ENCODE measurements at places on chromosomes 12 and 14.

DNA sequence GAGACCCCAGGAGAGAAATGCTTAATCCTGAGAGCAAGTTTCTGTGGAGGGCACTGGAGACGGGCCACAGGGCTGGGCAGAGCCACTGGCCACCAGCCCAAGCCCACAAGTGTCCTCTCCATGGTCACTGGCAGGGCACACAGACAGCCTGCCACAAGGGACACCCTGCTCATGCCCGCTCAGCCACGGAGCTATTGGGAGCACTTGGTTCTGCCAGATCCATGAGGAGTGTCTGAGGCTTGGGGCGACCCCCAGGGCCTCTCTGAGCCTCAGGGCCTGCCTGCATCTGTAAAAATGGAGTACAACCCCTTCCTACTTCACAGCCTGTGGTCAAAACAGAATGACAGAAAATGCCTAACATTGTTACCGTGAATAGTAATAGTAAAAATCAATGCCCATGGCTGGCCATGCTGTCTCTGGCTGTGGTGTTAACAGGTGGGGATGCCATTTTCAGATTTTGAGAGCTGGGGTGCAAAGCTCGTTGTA, 3.2 kb downstream of the PGF start:
- DNase-seq, result no peak

GRCh38 chr14:31942166-31942841, 134.8 kb upstream of the ARHGAP5 start:
- DNase-seq, result no peak

DNA sequence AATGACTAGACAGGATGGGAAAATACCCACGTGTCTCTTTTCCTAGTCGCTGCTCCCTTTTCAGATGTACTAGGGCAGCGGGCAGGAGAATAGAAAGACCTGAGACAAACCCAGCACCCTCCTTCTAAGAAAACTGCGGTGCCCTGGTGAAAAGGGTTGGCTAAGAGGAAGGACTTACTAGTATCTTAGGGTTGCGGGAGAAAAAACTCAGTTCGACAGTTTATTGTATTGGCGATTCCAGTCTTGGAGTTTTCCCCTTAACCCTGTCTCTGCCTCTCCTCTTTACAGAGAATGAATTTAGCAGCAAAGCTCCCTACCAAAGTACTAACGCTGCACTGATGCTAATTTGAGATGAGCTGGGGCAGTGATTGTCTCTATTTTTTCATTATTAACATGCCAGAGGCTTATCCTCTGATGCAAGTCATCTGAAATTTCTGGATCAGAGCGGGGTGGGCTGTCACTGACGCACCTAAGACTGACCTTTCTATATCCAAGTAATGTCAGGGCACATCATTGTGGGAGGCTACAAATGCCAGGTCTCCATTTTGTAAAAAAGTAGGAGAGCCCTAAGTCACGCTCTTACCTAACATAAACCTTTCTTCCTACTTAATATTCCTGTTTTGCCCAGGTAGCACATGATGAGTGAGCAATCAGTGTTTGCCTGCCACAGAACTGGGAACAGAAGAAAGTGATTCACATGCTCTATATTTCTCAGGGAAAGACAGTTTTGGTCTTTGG, 916 bp upstream of the PAWR start:
- DNase-seq, result peak; percentile 45

DNA sequence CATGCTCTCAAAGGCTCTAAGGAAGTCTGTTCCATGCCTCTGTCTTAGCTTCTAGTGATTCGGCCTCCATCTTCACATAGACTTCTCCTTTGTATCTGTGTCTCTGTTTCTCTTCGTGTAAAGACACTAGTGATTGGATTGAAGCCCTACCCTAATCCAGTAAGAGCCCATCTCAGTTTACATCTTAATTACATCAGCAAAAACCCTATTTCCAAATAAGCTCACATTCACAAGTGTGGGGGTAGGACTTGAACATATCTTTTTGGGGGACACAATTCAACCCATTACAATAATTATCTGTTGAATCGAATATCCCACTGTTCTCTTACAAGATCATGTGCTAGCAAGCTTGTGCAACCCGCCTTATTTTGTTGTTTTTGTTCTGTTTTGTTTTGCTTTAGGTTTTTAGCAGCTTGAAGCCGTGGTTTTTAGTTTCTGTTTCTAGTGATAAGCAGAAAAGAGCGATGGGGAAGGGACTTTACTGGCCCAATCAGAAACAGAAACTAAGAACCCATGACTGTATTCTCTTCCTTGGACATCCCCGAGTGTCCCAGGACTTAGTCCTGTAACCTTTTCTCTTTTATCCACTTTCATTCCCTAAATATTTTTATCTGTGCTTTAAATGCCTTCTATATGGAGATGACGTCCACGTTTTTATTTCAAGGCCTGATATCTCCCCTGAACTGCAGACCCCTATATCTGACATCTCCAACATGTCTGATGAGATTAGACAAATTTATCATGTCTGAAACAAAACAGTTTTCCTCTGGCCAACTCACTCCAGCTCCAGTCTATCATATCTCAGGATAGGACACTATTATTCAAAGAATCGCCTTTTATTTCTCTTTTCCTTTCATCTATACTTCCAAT, 353.0 kb downstream of the CCDC91 start:
- DNase-seq, result no peak

GRCh38 chr14:83300476-83301064, 1766.9 kb upstream of the SEL1L start:
- DNase-seq, result peak; percentile 21

GRCh38 chr14:75162631-75163030, 13.8 kb downstream of the TMED10 start:
- no peak for DNase-seq

GRCh38 chr14:69281450-69282169, 21.7 kb downstream of the GALNT16 start:
- no peak for DNase-seq

- DNase-seq, result no peak
Measured at GRCh38 chr14:31926123-31926522, 151.0 kb upstream of the ARHGAP5 start.

DNA sequence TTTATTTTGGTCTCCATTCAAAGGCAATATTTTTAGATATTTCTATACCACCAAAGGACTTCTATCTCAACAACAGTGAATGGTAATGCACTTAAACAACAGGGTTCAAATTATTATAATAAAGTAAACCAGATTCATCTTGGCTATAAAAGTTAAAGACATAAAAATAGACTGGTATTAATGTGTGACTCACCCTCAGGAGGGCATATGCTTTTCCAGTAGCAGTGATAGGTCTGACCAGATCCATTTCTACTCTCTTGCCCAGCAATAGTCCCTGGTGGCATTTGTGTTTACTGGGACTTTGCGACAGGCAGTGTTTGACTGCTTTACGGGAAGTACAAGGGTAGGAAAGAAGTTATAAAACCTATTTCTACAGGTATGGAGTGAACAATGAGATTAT, 353.2 kb upstream of the ATP2B1 start:
- peak; percentile 16 for DNase-seq

DNA sequence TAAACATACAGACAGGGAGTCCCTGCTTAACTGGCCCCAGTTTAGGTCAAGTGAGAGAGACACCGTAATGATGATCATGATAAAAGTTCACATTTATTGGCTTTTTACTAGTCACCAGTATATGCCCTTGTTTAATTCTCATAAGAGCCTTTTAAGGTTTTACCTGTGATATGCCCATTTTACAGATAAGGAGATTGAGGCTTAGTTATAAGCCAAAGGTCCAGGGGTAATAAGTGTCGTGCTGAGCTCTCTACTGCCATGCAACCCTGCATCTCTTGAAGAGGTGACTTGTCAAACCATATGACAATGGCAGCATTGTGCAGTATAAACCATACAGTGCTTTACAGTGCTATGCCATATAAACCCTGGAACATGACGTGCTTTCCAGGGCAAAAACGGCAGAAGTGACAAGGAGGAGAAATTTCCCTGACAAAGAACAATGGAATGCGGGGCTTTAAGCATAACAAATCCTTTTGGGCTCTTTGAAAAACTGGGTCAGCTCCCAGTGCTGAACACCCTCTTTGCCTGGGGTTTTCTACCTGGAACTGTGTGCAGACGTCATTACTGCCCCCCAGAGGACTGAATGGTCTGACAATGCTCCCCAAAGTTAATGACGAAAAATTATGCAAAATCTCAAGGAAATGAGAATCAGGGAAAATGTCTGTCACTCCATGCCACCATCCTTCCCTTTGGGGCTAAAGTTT, 59.7 kb upstream of the C14orf132 start:
- no peak for DNase-seq

DNA sequence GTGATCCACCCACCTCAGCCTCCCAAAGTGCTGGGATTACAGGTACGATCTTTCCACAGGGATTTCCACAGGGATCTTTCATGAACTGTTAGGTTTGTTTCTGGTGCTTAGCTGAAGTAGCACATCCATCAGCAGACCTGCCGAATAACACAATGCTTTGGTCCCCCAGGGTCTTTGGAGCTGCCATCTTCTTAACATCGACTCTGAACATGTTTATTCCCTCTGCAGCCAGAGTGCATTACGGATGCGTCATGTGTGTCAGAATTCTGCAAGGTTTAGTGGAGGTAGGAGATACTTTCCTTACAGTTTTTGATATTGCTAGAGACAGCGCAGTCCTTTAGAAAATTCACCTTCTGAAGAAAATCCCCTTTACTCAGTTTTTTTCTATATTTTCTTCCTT, 36.3 kb downstream of the SLC17A8 start:
- DNase-seq, result no peak

GRCh38 chr14:36281309-36281708, 39.1 kb downstream of the MBIP start:
- DNase-seq, result no peak

DNA sequence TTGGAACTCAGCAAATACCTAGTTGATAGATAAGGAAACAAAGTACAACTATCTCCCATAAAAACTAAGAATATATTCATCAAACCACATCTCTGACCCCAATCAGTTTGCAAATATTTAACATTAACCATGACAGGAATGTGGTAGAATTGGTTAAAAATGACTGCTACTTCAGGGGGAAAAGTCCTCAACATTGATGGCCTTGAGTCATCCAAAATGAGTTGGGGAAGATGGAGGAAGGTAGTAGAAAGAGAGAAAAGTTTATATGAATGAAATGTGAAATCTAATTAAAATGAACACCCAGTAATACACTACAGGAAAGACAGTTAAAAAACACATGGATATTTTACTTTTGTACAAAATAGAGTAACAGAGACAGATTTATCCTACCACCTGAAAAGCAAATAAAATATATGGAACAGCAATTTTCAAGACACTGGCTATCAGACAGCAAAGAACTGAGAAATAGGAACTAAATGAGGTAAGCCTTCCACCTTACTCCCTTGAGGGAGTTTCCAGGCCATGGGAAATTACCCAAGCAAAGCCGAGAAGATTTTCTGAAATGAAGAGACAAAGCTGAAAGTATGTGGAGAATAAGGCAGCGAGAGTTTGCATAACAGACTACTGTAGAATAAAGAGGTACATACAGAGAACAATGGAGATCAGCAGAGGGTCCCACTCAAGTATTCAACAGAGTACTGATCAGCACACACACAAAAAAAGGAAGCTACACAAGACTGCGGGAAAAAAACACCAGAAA, 49.6 kb downstream of the TC2N start:
- no peak for DNase-seq

- no peak for DNase-seq
Measured at GRCh38 chr12:106801830-106802533, 27.5 kb downstream of the RIC8B start.

DNA sequence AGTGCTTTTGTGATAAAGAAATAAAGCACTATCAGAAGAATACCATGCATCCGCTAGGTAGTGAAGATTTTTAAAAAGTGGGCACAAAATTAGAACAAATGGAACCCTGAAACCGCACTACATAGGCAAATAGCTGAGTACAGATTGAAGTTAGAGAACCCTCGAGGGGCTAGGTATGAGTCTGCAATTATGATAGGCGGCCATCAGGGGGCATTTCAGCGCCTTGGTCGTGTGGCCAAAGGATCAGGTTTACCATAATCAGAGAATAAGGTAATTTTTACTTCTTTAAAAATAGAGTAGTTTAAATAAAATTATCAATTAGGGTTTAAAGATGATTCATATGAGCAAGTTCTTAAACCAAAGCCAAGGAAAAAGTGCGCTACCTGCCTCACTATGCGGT, 129.8 kb downstream of the TMX1 start:
- DNase-seq, result no peak

GRCh38 chr12:50533971-50534370, 29.2 kb downstream of the DIP2B start:
- no peak for DNase-seq

GRCh38 chr14:85391455-85391854, 138.5 kb upstream of the FLRT2 start:
- DNase-seq, result no peak

DNA sequence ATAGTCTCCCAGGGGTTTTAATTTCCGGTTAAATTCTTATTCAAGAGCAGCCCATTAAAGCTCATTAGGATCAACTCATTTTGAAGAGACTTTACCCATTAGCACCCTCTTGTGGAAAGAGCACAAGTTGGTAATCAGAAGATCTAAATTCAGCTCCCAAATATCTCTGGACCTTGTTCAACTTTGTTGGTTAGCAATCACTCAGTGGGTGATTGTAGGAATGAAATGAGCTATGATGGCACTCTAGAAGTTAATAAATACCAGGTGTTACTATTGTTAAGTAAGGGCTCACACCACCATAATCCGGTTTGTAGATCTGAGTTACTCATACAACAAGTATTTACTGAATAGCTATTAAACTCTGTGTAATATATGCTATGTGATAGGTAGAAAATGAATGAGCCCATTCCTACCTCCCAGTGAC, 42.9 kb downstream of the TRIP11 start:
- peak; percentile 25 for DNase-seq

- DNase-seq, result no peak
Measured at GRCh38 chr12:71552728-71553501, 110.7 kb downstream of the ZFC3H1 start.

DNA sequence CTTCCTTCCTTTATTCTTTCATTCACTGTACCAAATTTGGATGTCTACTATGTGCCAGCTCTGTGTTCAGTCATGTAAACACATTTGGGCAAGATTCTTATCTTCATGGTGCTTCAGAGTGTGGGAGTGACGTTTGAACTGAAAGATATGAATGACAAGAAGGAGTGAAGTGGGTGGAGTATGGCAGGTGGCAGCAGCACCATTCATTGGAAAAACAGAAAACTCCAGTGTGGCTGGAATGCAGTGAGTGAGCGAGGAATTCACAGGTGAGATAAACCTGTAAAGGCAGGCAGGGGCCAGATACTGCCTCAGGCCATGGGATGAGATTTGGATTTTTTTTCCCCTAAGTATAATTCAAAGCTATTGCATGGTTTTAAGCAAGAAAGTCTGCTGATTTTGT, 140.7 kb upstream of the CCDC198 start:
- no peak for DNase-seq

DNA sequence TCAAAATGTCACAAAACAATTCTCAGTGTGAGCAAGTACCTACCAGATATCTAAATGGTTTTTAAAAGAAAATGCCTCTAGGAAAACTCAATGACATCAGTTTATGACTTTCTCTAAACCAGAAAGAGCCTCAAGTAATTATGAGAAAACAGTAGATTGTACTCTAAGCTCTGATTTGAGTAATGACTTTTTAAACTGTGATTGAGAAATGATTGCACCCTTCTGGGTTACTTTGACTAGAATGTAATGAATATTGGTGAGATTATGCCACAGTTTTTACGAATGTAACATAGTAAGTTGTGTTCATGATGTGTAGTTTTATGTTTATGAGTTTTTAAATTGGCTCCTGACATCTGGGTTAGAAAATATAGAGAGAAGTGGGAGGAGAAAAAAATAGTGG, 68.8 kb downstream of the ALX1 start:
- no peak for DNase-seq

GRCh38 chr12:51392556-51393237, 1.5 kb upstream of the GALNT6 start:
- DNase-seq, result no peak
